ENCODE measurements at places on chromosomes 3 and 15.
A peak's percentile ranks its signal among the peaks of the same experiment; 100 is the strongest.

DNA sequence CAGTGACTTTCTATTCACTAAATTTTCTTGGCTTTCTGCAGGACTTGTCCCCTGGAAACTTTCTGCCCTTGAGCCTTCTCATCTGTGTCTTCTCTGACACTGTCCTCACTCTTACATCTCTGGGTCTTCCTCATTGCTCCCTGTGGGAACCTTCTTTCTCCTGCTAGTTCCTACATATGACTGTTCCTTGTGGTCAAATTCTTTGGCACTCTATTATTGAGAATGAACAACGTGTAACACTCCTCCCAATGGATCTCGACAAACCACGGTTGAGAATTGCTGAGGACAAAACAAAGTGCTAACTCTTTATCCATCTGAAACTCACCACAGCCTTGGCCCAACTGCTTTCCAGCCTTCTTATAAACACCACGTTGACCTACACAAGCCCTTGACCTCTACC lies 3.5 kb upstream of the FAM81A start:
- no peak for DNase-seq

DNA sequence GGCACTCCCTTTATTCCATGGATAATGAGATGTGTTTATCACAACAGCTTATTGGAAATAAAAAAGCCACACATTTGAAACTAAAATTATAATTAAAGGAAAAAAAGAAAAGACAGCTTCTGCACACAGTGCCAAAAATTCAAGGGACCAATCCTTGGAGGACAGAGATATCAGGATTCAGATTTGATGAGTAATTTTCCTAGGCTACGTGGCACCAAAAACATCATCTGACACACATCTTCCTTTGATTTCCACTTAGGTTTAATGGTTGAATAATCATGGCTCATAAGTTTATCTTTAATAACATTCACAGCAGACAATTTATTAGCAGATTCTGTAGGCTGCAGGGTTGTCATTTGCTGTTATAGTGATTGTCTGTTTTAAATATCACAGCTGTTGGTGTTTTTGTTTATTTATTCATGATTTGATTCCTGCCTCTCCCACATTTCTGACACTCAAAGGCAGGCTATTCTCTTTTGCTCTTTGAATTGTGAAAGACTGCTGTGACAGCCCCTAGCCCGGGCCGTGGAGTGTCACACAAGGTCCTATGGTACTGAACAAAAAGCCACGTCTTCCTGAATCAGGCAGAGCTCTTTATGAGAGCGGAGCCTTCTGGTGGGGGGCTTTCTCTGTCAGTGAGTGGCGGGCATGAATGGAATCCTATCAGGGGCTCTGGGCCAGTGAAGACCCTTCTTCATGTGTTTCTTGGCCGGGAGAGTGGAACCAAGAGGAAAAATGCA lies 708.5 kb downstream of the SQOR start:
- no peak for DNase-seq

- DNase-seq, result no peak
Observed at GRCh38 chr15:72825829-72826228, 42.3 kb upstream of the ADPGK start.

DNA sequence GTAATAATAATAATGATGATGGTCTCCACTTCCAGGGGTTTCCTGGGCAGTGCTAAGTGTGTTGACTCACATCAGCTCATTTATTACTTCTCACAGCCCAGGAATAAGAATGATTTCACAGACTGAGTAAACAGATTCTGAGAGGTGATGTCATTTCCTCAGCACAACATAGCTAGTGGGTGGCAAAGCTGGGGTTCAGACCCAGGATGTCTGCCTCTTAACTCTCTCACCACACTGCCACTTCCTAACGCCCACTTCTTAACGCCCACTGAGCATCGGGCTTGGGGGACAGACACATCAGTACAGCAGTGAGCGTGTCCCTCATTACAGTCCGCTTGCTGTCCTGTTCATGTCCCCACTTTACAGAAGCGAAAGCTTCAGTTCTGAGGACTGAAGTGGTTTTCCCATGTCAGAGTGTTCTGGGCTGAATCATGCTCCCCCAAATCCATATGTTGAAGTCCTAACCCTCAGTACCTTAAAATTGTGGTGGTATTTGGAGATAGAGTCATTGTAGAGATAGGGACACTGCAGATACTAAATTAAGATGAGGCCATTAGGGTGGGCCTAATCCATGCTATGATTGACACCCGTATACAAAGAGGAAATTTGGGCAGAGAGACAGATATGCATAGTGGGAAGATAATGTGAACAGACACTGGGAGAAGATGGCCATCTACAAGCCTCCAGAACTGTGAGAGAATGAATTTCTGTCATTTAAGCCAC lies 68.0 kb downstream of the ATP2B2 start:
- no peak for DNase-seq

- DNase-seq, result no peak
Observed at GRCh38 chr3:6791161-6791560, 69.8 kb upstream of the GRM7 start.

DNA sequence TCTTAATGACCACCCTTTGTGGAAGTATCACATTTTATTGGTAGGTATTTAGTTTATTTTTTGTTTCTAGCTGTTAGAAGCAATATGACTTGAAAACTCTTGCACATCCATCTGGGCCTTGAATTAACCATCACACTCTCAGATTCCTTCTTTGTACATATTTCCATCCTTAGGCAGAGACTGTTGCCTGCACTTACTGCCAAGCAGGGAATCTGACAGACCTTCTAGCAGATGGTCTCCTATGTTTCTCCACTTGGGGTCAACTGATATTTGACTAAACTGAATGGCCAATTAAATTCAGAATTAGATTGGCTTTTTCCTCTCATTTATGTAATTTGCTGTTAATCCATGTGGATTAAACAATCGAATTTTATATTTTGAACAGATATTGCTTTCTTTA lies 324.9 kb upstream of the TGFBR2 start:
- no peak for DNase-seq

DNA sequence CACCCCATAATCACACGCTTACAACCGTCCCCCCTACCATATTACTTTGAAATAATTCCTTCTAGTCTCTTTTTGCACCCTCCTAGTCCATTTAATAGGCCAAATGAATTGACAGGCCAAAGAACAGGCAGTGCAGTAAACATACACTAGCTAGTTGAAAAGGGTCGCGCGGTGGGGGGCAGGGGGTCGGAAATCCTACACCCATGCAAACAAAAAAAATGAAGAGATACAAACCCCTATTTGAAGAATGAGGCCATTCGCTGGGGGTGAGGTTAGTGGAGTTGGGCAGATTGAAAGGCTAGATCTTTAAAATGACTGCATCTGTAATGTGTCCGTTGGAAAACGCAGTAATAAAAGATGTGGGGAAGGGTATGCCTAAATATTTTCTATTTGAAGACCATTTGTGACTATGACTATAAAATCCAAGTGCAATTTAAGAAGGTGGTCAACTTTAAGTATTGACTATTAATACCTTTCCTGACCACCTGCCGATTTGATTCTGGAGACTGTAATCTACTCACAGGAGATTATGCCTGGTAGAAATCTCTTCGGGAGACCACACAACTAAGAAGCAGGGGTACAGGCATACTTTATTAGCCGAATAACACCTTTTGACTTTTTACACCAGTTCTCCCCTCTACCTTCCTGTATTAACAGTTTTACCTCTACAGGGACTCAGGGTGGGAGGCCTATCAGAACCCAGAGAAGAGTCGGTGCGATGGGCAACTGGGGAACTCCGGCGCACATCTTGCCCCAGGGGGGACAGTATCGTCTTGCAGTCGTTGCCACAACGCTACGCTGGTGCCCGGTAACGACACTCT lies 762 bp upstream of the ARL6 start:
- no peak for DNase-seq

DNA sequence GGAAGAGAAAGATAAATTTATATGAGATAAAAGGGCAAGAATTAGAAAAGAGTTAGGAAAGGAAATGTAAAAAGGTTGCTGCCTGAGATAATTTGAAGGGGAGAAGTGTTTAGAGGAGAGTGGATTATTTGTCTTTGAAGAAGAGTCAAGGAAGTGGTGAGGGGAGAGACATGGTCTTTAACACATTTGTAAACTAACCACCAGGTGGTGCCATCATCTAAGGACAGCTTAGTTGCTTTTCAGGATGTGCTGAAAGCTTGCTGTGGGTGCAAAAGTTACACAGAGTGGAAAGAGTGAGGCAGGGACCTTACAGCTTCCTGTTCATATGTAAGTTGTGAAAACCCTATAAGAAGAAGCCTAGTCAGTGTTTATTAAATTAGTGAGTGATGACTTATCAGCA lies 114.1 kb upstream of the DNAJC19 start:
- no peak for DNase-seq

- DNase-seq, result no peak
Observed at GRCh38 chr3:117708601-117709000, 999.0 kb downstream of the TUSC7 start.

GRCh38 chr3:179402963-179403362 lies 48.3 kb downstream of the GNB4 start:
- DNase-seq, result no peak

GRCh38 chr3:127604035-127604434 lies 5.8 kb downstream of the MCM2 start:
- DNase-seq, result no peak

- DNase-seq, result peak; percentile 69
Observed at GRCh38 chr3:24678421-24678865, 183.8 kb upstream of the THRB start.

- no peak for DNase-seq
Observed at GRCh38 chr3:23760871-23761373, 44.8 kb upstream of the UBE2E1 start.

GRCh38 chr15:49464522-49464921 lies 41.5 kb downstream of the FGF7 start:
- no peak for DNase-seq

- no peak for DNase-seq
Observed at GRCh38 chr3:140068494-140069017, 133.6 kb downstream of the CLSTN2 start.

- no peak for DNase-seq
Observed at GRCh38 chr3:18027161-18027939, 284.9 kb upstream of the TBC1D5 start.

DNA sequence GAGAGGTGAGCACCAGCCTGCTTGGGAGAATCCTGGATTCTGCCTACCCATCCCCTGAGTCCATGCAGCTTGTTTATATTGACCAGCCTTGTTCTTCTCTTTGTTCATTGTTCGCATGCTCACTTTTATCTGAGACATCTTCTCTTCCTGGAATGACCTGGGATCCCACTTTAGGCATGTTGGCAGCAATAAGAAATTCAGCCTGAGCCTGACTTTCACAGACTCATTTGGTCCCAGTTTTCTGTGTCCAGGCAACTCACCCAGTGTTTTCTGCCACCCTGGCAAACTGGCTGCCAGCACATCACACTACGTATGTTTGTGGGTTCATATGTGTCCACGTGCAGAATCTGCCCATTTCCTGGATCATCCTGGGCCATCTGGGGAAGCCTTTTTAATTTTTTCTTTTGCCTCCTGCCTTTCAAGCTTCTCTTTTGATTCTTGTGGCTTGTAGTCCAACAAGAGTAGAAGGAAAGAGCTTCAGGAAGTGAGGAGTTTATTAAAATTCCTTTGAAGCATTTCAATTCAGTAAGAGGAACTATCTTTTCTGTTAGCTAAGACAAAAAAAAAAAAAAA lies 199.9 kb downstream of the FNDC3B start:
- DNase-seq, result no peak

DNA sequence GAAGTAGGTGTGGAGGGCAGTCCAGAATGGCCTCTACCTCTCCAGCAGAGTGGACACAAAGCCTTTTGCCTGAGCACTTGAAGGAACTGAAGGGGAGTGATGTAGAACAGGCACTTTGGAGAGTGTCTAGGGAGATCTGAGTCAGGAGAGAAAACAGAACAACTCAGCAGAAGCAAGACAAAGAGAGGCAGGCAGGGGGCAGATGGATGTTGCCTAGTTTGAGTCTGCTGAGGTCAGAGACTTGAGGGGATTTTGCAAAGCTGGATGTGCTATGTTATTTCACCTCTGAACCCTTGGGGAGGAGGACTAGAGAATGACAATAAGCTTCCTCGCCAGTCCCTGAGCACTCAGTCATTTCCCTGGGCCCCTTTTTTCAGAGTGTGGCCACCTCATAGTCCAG lies 366.4 kb downstream of the EPHB1 start:
- DNase-seq, result no peak

GRCh38 chr3:112043621-112044201 lies 9.2 kb downstream of the TMPRSS7 start:
- peak; percentile 42 for DNase-seq

- DNase-seq, result no peak
Observed at GRCh38 chr3:43789028-43789427, 98.3 kb downstream of the ABHD5 start.

- no peak for DNase-seq
Observed at GRCh38 chr15:59711451-59712243, 22.5 kb upstream of the BNIP2 start.

DNA sequence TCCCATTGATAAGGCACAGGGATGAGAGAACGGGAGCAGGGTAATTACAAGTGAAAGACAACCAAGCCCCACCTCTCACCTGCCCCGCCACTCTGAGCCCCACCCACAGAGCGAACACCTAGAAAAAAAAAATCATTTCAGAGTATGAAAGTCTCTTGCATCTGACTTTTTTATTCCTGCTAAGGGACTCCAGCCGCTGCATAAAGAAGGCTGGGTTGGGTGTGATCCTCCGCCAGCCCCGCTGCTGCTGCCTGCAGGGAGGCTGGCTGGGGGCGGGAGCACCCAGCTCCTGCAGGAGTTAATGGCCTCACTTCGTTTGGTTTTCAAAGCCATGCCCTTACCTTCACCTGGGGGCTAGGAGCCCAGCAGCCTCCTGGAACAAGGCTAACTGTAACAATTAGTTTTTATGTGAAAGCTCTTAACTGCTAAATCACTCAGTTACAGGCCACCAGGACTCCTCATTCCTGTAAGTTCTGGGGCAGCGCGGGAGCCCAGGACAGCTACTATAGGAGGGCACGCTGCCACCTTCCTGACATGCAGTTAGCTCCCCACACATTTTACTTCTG lies 78.0 kb upstream of the SNRPA1 start:
- DNase-seq, result no peak

DNA sequence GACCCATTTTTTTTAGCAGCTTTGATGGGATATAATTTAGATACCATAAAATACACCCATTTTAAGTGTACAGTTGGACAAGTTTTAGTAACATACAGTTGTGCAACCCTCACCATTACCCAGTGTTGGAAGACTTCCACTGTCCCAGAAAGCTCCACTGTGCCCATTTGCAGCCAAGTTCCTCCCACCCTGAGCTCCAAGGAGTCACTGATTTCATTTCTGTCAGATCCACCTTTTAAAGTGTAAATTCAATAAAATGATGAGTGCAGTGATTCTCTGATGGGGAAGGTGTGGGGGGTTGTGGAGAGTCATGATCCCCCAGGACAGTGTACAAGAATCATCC lies 93.2 kb upstream of the IGF1R start:
- no peak for DNase-seq

GRCh38 chr3:156431334-156432124 lies 123.4 kb downstream of the SSR3 start:
- DNase-seq, result no peak

- peak; percentile 88 for DNase-seq
Observed at GRCh38 chr3:184174646-184175492, at the start of gene AP2M1. AP2M1 (plus strand) TSS chr3:184174855; CDS start chr3:184176994, 2,139 bp downstream.
